Central memory CD8-positive, alpha-beta T cell (primary cell): ENCODE measurements at places on chromosomes 13 and 19.

GRCh38 chr19:16045171-16045570 is 31.1 kb upstream of the TPM4 start:
- DNase-seq = no peak

- DNase-seq = no peak
Observed at GRCh38 chr19:1810439-1811160, 1.5 kb downstream of the ATP8B3 start.

- DNase-seq = no peak
Observed at GRCh38 chr13:103062079-103062478, 4.1 kb downstream of the SLC10A2 start.

DNA sequence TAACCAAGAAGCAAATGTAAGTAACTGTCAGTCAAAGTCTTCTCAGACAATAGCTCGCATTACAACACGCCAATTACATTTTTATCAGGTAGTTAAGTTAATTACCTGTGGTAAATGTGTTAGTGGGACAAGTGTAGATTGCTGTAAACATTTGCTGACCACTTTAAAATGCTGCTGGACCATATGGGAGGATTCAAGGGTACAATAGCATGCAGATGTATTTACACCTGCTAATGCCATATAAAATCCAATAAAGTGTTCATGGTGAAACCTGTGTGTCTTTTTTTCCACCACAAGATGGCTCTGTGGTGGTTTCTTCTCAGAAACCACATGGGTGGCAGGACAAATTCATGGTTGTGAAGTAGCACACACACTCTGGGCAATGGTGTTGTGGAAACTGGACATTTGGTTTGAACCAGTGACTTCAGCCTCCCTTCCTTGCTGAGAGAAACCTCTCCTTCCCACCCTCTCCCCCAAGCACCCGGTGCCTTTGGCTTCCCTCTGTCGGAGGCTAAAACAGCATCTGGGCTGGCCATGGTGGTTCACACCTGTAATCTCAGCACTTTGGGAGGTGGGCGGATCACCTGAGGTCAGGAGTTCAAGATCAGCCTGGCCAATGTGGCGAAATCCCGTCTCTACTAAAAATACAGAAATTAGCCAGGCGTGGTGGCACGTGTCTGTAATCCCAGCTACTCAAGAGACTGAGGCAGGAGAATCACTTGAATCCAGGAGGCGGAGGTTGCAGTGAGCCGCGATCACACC is 18.1 kb upstream of the GTF3A start:
- DNase-seq = no peak

GRCh38 chr19:8423817-8424223 is 10.7 kb downstream of the MARCHF2 start:
- DNase-seq = no peak

- no peak for DNase-seq
Observed at GRCh38 chr13:24004971-24005370, 107.7 kb upstream of the C1QTNF9B start.

- DNase-seq = no peak
Observed at GRCh38 chr13:114108894-114109293, 23.5 kb downstream of the RASA3 start.

DNA sequence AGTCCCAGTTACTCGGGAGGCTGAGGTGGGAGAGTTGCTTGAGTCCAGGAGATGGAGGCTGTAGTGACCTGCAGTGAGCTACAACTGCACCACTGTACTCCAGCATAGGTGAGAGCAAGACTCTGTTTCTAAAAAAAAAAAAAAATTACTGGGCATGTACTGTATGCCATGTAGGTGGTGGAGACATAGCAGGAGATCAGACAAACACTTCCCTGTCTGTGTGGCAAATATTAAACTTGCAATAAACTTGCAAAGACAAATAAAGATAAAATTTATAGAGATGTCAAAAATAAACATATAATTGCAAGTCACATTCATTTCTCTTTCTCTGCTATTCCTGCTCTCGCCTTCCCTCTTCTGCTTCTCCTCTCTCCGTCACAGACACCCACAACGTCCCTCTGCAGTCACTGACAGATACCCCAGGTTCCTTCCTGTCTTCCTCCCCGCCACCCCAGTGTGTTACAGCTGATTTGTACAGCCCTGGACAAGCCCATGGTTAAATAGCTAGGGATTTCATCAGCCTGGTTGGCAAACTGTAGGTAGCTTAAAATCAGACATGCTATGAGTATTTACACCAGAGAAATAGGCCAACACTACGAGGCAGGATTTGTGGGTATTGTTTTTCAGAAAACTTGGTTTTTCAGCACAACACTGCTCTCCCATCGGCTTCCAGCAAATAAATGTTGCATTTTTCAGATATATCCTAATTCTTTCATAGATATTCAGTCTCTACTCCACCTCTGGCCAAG is 1.3 kb upstream of the CD177 start:
- DNase-seq = no peak

DNA sequence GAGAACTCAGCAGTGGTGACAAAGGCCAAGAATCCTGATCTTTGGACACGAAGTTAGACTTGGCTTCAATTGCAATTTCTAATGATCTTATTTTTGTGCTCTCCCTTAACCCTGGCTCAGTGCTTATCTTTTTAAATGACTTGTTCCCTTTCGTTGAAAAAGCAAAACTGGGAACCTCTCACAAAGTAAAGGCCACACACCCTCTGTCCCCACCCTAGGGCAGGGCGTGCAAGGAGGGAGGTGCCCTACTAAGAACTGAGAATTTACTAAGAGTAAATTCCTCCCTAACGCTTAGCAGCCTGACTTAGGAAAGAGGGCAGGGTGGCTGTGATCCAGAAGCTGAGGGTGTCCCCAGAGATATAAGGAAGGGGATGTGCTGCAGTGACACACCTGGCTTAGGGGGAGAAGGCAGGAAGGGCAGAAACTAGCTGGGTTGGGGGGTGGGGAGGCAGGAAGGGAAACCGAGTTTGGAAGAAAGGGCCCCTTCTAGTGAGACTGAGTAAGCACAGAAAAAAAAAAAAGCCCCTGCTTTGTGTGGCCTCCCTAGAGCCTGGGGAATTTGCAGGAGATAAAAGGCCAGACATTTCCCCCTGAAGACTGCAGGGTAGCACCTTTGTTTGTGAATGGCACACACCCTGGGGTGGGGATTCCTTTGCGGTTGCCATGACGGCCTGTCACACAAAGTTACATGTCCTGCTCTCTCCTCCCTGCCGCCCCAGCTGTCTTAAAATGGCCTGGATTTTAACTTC is 435.1 kb downstream of the EFNB2 start:
- no peak for DNase-seq

- no peak for DNase-seq
Observed at GRCh38 chr19:54436031-54436523, 12.9 kb upstream of the LENG8 start.

GRCh38 chr19:47469719-47470118 is 2.0 kb downstream of the SLC8A2 start:
- DNase-seq = no peak

GRCh38 chr13:58480061-58480460 is 848.5 kb downstream of the PCDH17 start:
- no peak for DNase-seq

DNA sequence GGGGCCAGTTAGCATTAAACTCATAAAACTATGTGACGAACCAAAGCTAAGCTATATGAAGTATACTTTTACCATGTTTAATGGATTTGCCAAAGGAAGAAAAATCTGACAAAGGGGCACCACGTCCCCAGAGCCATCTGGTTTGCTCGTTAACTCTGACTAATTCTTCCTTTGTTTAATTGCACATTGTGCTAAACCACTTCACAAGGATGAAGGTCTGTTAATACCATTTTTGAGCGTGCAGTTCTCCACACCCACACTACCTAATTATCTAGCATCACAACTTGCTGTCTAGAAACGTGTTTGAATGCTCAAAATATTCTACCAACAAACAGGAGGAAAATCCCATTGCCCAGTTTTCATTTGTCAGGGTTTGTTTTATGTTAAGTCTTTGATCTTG is 74.8 kb downstream of the COL4A1 start:
- no peak for DNase-seq

- no peak for DNase-seq
Observed at GRCh38 chr13:39322836-39323585, 280.0 kb downstream of the LHFPL6 start.

GRCh38 chr13:108779308-108779707 is 149.9 kb downstream of the MYO16 start:
- DNase-seq = no peak

DNA sequence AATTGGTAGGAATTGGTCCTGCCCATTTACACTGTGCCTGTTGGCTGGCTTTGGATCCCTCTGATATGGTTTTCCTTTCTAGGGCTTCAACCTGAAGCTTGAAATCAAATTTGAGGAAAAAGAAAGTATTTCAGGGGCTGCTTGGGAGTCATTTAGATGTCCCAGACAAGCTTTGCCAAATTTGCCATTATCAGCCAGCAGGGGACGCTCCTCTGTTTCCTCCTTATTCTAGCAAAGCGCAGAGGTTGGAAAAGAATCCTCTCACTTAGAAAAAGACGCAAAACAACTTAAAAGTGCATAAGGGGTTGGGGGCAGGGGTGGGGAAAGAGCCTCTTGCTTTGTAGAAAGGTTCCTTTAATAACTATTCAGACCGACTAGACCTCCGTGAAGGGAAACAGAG is 1211.1 kb upstream of the PCDH20 start:
- DNase-seq = no peak

- DNase-seq = no peak
Observed at GRCh38 chr13:100957741-100958140, 283.1 kb upstream of the TMTC4 start.

DNA sequence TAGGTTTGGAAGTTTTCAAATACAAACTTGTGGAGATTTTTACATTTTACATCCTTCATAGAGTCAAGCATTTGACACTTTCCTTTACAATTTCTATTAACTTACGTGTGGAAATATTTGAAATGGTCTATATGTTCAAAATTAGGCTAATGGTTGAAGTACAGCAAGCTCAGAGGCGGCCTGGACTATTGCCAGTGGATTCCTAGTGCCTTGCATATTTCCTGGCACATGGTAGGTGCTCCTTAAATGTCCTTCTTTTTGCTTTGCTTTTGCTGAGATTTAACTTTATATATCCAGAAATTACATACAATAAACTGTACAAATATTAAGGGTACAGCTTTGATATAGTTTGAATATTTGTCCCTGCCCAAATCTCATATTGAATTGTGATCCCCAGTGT is 93.9 kb downstream of the UBL3 start:
- DNase-seq = no peak

GRCh38 chr19:38213911-38214625 is 10.0 kb downstream of the DPF1 start:
- peak; percentile 71 for DNase-seq

DNA sequence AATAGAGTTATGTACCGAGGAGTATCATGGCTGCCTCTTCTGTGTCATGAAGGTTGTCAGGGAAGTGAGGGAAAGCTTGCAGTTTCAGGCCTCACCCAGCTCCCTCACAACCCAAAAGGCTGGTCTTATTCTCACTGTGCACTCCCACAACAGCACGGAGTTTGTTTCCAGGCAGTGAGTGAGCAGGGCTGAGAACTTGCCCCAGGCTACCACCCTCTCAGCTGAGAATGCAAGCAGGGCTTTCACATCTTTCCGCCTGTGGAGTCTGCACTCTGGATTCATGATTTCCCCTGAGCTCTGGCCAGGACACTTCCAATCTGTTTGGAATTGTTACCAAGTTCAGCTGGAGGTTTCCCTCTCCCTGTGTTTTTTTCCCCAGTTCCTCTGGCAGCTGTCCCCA is 2284.7 kb upstream of the PCDH20 start:
- no peak for DNase-seq

GRCh38 chr13:109750221-109750775 is 36.1 kb downstream of the IRS2 start:
- no peak for DNase-seq

- no peak for DNase-seq
Observed at GRCh38 chr19:10737722-10738121, 19.8 kb downstream of the DNM2 start.

GRCh38 chr19:3810708-3811355 is 24.7 kb upstream of the MATK start:
- no peak for DNase-seq

DNA sequence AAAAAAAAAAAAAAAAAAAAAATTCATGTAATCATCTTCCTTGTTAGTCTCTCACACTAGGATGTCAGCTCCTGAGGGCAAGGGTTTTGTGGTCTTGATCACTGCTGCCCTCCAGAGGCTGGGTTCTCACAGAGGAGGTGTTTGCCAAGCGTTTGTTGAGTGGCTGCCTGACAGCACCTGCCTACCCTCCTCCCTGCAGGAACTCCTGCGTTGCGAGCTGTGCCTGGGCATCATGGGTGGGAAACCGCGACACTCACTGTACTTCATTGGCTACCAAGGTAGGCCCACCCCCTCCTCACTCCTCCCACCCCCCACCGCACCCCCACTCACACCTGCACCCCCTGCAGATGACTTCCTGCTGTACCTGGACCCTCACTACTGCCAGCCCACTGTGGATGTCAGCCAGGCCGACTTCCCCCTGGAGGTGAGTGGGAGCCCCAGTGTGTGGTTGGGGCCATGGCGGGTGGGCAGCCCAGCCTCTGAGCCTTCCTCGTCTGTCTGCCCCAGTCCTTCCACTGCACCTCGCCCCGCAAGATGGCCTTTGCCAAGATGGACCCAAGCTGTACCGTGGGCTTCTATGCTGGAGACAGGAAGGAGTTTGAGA is 8.1 kb downstream of the ATG4D start:
- no peak for DNase-seq

DNA sequence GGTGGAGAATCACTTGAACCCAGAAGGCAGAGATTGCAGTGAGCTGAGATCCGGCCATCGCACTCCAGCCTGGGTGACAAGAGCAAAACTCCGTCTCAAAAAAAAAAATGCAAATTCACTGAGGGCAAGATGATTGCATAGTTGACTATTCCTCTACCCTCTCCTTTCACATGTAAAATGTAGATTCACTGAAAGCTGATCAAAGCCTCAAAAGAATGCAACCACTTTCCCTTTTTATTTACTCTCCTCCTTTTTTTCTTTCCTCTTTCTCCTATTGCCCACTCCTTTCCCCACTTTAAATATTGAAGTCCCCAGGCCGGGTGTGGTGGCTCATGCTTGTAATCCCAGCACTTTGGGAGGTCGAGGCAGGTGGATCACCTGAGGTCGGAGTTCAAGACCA is 6.3 kb downstream of the TEX101 start:
- DNase-seq = no peak

DNA sequence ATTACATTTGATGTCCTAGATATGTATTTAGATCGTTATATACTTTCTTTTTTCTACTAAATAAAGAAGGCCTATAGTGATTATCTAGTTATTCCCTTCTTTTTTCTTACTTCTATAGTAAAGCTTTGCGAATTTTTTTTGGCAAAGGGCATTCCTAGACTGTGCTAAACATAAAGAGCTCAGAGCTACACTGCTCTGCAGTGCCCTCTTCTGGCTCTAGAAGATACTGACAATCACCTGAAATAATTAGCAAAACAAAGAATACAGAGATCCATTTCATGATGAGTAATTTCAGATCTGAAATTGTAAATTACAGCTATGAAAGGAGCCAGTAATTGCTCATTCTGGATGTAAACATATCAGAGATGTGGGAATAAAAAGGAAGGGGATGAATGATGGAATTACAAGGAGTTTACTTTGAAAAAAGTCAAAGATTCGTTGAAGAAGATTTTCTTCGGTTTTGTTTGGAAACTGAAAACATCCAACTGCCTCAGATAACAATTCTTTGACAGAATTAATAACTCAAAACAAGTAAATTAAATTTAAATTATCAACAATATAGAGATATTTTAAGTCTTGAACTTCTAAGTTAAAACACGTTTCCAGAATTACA is 288.5 kb downstream of the NALCN start:
- DNase-seq = no peak

GRCh38 chr13:85993567-85993966 is 194.3 kb upstream of the SLITRK6 start:
- DNase-seq = no peak

- no peak for DNase-seq
Observed at GRCh38 chr13:79898996-79899395, 418.0 kb downstream of the NDFIP2 start.

- DNase-seq = no peak
Observed at GRCh38 chr13:34897220-34897619, 44.9 kb upstream of the NBEA start.
